Central memory CD8-positive, alpha-beta T cell (primary cell): ENCODE measurements at places on chromosomes 4 and X.
A peak's percentile ranks its signal among the peaks of the same experiment; 100 is the strongest.

- no peaks in the 10 kb centered on the region for H3K4me1 ChIP-seq
- no peak overlapping the region for H3K27ac ChIP-seq
- H3K36me3 ChIP-seq = no peaks in the 10 kb centered on the region
- no peak for DNase-seq
- H3K27me3 ChIP-seq = no peaks in the 10 kb centered on the region
Observed at GRCh38 chr4:16450031-16450430, 223.8 kb upstream of the TAPT1 start.

DNA sequence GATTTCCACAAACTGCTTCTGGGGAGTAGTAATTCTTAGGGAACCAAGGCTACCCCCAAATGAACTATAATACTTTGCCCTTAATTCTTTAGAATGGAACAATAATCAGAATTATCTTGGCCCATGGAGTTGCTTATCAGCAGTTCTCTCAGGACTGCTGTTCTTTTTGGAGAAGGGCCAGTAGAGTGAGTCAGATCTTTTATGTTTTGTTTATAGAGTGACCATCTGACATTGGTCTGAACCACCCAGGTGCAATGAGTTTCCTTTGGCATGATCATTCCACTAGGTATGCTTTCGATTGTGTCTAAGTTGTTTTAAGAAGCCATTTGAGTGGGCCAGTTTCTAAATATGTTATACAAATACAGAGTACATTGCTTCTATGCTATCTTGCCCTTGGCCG lies 31.8 kb downstream of the PRRG1 start:
- no peak overlapping the region for H3K4me3 ChIP-seq
- H3K4me1 ChIP-seq = no peaks in the 10 kb centered on the region
- H3K36me3 ChIP-seq = no peaks in the 10 kb centered on the region
- DNase-seq = no peak

DNA sequence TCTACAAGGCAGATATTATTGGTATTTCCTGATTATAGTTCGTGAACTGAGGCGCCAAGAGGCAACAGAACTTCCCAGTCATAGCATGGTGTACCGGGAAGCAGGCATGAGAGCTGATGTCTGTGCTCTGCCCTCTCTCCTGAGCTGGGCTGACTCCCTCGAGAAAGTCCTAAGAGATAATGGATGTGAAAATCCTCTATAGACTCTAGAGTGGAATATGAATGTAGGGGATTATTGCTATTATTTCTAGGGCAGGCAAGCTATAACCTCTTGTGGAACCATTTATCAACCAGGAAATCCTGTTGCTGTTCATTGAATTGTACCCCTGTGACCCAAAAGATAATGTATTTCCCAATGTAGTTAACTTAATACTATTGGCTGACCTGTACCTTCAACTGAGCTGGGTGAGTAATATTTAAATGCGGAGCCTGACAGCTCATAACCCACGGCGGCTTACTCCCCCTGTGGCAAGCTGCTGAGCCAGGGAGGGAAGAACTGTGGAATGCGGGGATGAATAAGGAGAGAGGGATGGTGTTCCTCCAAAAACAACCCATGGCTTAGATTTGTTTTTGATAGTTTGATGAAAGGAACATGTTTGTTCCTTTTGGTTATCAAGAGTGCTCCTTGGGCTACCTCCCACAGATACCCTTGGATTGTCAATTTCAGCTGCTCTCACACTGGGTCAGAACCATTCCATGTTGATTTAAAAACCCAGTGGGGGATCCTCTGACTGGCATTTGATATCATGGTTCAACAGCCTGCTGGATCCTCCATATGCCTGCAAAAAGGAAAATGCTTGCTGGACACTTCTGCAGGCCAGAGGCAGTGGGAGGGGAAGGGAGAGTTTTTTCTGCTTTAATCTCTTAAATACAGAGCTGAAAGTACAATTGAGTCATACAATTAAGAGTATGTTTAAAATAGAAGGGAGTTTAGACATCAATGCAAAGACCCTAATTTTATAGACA lies 339.0 kb upstream of the BOD1L1 start:
- H3K27ac ChIP-seq = no peak overlapping the region
- DNase-seq = no peak
- H3K36me3 ChIP-seq = no peaks in the 10 kb centered on the region

GRCh38 chr4:74654230-74654681 lies 140.1 kb downstream of the BTC start:
- H3K27ac ChIP-seq = no peak overlapping the region
- no peaks in the 10 kb centered on the region for H3K4me1 ChIP-seq
- H3K27me3 ChIP-seq = no peaks in the 10 kb centered on the region
- no peak for DNase-seq
- H3K36me3 ChIP-seq = no peaks in the 10 kb centered on the region
- H3K4me3 ChIP-seq = no peak overlapping the region

DNA sequence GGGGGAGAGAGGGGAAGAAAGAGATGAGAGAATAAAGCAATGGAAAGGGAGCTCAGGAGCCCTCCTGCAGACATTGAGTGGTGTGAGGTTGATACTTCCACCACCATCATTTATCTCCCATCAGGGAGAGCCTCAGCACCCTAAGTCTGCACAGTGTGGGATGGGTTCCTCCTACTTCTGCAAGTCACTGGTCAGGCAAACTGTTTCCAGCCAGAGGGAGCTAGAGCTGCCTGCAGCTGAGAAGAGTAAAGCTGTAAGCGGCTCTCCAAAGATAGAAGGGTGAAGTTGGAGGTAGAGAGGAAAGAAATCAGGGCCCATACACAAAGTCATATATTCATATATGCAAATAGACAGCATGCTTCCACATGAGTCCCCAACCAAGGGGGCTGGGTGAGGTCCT lies 21.9 kb upstream of the ZNF81 start:
- no peak for DNase-seq
- H3K4me1 ChIP-seq = no peaks in the 10 kb centered on the region
- no peaks in the 10 kb centered on the region for H3K27me3 ChIP-seq
- no peak overlapping the region for H3K4me3 ChIP-seq

DNA sequence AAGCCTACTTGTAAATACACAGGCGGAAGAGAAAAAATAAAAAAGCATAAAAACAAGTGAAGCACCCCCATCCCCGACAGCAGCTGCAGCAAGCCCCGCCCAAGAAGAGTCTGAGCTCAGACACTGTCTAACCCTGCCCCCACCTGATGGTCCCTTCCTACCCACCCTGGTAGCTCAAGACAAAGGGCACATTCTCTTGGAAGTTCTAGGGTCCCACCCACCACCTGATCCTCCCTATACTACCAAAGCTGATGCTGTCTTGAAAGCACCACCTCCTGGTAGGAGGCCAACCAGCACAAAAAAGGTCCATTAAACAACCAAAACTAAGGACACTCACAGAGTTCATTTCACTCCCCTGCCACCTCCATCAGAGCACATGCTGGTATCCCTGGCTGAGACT lies 308.2 kb downstream of the KLHL13 start:
- H3K4me3 ChIP-seq = no peak overlapping the region
- no peaks in the 10 kb centered on the region for H3K4me1 ChIP-seq
- H3K27ac ChIP-seq = no peak overlapping the region
- no peaks in the 10 kb centered on the region for H3K36me3 ChIP-seq

DNA sequence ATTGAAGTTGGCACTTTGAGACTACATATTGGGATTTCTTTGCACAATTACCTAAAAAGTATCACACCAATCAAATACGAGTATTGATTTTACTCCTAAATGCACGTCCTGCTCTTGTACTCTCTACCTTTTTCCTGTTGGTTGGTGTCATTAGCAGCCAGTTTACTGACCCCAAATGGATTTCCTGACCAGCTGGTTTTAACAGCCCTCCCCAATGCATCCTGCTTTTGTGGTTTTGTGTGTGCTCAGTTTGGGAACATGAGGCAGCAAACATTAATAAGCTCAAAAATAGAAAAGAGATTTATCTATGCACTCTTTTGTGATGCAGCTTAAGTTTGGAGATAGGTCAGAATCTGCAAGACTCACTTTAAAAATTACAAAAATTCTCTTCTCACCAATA lies 230.3 kb downstream of the MAPK10 start:
- no peaks in the 10 kb centered on the region for H3K27me3 ChIP-seq
- H3K36me3 ChIP-seq = no peaks in the 10 kb centered on the region
- no peak for DNase-seq
- no peaks in the 10 kb centered on the region for H3K4me1 ChIP-seq
- H3K27ac ChIP-seq = no peak overlapping the region

DNA sequence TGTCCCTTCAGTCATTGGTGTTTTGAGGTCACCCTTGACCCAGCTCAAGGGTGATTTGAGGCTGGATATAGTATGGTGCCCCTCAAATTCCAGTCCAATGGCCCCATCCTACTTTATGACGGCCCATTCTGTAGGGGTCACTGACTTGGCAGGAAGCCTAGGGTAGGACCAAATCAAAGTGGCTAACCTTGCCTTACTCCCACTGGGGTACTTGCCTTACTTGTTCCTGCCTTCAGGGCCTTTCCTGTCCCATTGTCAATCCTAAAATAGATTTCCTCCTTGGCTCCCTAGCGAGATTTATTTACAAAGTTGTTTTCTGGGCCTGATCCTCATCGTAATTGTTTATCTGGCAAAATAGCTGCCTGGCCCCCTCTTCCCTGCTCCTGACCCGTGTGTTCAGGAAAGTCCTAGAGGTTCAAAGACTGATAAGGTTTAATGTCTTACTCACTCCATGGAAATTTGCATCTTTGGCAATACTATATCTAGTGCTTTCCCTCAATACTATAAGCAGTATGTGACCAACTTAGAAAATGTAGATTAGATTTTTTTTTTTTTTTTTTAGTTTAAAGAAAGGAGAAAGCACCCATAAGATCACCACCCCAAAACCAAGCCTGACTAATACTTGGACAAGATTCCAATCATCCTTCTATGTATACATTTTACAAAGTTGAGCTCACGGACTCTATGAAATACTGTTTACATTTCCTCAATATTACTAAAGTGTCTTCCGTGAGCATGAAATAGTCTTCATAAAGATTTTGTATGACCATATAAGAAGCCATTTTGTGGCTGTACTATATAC lies 44.8 kb downstream of the MSN start:
- H3K4me1 ChIP-seq = peaks cover 48% of the 10 kb centered on the region
- peaks cover 14% of the 10 kb centered on the region for H3K36me3 ChIP-seq

- no peaks in the 10 kb centered on the region for H3K4me1 ChIP-seq
- DNase-seq = no peak
- no peak overlapping the region for H3K27ac ChIP-seq
- H3K4me3 ChIP-seq = no peak overlapping the region
Observed at GRCh38 chr4:137454767-137455166, 77.5 kb downstream of the PCDH18 start.

GRCh38 chr4:56764223-56764622 lies 57.3 kb downstream of the SPINK2 start:
- peaks cover 34% of the 10 kb centered on the region for H3K4me1 ChIP-seq
- no peak for DNase-seq
- no peaks in the 10 kb centered on the region for H3K36me3 ChIP-seq
- no peak overlapping the region for H3K4me3 ChIP-seq
- no peaks in the 10 kb centered on the region for H3K27me3 ChIP-seq

- no peak for DNase-seq
- H3K27ac ChIP-seq = no peak overlapping the region
- peaks cover 39% of the 10 kb centered on the region for H3K36me3 ChIP-seq
- H3K4me3 ChIP-seq = no peak overlapping the region
- peaks cover 6% of the 10 kb centered on the region for H3K4me1 ChIP-seq
- H3K27me3 ChIP-seq = no peaks in the 10 kb centered on the region
Observed at GRCh38 chr4:108662629-108663028, 12.2 kb downstream of the OSTC start.

DNA sequence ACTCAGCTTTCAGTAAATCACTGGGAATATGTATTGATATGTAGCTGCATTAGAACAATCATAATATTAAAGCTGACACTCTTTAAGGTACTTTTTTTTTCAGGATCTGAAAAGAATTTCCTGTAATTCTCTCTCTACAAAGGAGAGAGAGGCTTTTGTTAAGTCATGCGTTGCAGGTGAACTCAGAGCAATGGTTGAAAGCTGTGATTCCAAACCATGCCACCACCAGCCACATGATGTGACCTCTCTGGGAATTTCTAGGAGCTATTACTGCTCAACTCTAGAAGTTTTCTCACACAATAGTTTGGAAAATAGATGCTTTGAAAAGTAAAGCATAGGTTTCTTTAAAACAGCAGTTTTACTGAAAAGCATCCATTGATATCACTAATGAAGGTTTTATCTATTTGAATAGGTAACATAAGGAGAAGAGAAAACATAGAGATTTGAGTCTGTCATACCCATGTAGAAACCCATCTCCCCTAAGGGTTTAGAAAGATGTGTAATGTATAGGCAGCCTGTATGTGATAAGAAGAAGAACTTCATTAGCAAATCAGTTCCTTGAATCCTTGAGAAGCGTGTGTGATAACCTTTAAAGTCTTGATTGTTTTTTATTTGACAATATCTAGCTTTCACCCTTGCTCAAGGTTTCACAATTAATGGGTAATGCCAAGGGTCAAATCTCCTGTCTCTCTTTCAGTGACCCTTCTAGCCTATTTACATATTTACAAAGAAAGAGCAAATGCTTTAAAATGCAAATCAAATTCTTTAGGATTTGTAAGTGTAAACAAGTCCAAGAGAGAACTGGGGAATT lies 161.0 kb upstream of the ANKRD50 start:
- H3K4me1 ChIP-seq = no peaks in the 10 kb centered on the region
- H3K4me3 ChIP-seq = no peak overlapping the region
- no peaks in the 10 kb centered on the region for H3K27me3 ChIP-seq
- no peak overlapping the region for H3K27ac ChIP-seq
- no peaks in the 10 kb centered on the region for H3K36me3 ChIP-seq

- H3K27ac ChIP-seq = no peak overlapping the region
- peaks cover 15% of the 10 kb centered on the region for H3K4me1 ChIP-seq
- H3K36me3 ChIP-seq = peaks cover 4% of the 10 kb centered on the region
- DNase-seq = no peak
Observed at GRCh38 chr4:4868040-4868757, 8.7 kb downstream of the MSX1 start.

- peaks cover 2% of the 10 kb centered on the region for H3K36me3 ChIP-seq
- peaks cover 79% of the 10 kb centered on the region for H3K27me3 ChIP-seq
- H3K4me1 ChIP-seq = no peaks in the 10 kb centered on the region
- peak overlapping the region; percentile 63 for H3K4me3 ChIP-seq
Observed at GRCh38 chr4:37452952-37453280, 208.4 kb downstream of the NWD2 start.

GRCh38 chrX:153495362-153495751 lies 577 bp downstream of the BGN start:
- no peak overlapping the region for H3K4me3 ChIP-seq
- no peak overlapping the region for H3K27ac ChIP-seq
- no peaks in the 10 kb centered on the region for H3K4me1 ChIP-seq
- DNase-seq = no peak

DNA sequence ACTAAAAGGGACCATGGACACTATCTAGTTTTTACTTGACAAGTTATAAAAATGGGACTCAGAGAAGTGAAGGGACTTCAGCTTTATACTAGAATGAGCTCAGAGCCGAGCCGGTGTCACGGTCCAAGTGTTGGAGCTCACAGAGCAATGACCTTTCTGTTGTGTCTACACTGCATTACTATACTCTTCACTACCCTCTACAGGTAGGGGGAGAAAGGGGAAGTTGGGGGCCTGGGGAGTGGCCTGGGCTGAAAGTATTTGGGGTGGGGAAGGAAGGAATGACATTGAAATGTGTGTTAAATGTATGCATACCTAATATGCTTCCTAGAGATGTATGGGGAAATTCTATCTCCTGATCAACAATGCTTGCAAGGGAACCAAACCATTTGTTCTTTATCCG lies 48.8 kb upstream of the HHIP start:
- H3K27ac ChIP-seq = no peak overlapping the region
- H3K4me3 ChIP-seq = no peak overlapping the region
- no peaks in the 10 kb centered on the region for H3K36me3 ChIP-seq
- no peaks in the 10 kb centered on the region for H3K4me1 ChIP-seq
- DNase-seq = no peak
- H3K27me3 ChIP-seq = no peaks in the 10 kb centered on the region
